ENCODE measurements at places on chromosomes 13 and 19.

GRCh38 chr13:45849408-45849807 lies 2.1 kb downstream of the SIAH3 start:
- no peak for DNase-seq

DNA sequence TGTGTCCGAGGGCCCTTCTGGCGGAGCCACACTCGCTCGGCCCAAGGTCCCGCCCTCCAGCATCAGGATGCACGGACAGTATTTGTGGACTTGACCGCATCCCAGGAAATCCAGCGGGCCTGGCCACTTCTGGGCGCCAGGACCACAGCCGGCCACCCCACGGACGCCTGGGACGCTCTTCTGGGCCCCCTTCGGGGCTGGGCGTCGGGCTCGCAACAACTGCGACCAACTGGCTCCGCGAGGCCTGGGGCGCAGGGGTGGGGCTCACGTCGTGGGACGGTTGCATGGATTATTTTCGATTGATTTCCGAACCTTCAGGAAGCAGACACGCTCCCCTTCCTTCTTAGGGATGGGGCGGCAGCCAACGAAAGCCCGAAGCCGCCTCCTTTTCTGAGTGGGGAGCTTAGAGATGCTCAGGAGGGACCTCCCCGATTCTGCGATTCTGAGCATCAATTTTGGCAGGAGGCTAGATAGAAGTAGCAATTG lies 521 bp upstream of the NUP58 start:
- DNase-seq, result no peak

DNA sequence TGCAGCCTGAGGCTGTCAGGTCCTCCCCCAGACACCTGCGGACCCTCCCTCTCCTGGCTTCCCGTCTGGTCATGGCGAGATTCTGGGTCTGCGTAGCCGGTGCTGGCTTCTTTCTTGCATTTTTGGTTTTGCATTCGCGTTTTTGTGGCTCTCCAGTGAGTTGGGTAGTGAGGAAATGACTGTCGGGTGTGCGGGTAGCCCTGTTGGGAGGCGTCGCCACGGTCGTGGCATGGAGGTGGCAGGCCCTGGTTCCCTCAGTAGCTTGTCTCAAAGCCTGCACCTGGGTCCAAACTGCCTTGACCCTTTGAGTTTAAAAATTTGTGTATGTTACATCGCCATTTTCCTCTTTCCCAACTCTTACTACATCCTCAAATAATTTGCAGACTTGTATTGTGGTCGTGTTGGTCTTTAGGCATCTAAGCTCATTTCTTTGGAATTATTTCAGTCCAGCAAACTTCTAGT lies 344 bp downstream of the NHLRC3 start:
- DNase-seq, result peak; percentile 32

DNA sequence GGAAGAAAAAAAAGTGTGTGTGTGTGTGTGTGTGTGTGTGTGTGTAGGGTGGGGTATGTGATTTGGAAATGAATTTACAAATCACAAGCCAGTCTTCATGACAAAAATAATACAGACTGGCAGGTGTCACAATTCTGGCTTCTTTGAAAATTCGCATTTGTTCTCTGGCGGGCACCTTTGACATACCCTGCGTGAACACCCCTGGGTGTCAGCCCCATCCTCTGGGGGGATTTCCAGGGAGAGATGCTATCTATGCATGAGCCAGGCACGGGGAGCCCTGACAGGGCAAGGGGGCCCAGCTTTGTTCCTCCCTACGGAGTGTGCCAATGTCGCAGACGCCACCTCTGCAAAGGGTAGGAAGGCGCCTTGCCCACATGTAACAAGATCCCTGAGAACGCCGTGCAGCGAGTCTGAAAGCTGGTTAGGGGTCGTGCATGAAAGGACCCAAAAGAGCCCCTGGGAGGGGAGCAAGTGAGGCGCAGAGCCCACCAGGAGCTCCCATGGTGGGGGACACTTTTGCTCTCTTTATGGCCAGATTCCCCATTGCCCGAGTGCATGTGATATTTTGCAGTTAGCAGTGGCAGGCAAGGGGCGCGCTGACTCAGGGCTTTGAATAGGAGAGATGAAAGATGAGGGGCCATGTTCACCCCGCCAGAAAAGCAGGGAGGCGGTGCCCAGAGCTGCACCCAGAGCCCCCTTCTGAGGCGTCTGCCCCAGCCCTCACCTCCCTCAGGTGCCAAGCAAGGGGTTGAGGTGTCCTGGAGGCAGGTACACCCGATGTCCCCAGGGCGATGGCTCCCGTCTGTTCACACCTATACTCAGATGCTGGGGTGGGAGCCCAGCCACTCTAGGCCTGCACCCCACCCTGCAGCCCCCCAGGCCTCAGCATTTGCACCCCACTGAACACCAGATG lies 45.3 kb downstream of the KLF2 start:
- no peak for DNase-seq

GRCh38 chr13:108377646-108378206 lies 108.2 kb downstream of the TNFSF13B start:
- DNase-seq, result no peak

- peak; percentile 2 for DNase-seq
Observed at GRCh38 chr19:44455100-44455499, 6.8 kb upstream of the ZNF229 start.

DNA sequence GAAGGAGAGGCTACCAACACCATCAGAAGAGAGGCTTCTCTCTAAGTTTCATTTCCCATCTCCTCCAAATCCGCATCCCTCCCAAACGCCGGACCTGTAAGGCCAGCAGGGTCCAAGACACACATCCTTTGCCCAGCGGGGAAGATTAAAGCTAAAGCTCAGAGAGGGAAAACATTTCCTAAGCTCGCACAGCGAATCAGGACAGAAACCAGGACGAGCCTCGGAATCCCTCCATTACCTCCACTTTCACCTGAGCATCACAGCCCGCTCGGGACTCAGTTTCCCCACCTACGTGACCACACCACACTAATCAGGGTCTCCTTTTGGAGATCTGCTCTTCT lies 711 bp upstream of the FOSB start:
- peak; percentile 30 for DNase-seq

DNA sequence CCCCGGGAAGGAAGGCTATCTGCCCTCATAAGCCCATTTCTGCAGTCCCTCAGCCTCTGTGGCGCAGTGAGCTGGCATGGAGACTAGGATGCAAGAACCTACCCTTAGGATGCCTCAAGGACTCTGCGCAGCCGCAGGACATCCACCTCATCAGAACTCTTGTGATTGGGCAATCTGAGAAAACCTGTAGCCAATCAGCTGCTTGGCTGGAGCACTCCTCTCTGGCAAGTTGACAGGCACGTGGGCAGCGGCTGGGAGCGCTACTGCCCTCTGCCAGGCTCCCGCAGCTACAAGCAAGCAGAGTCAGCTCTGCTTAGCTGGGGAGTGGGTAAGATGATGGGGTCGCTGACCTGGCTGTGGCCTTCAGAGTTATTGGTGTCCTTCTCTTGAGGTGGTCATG lies 1.5 kb upstream of the ECSIT start:
- peak; percentile 78 for DNase-seq

GRCh38 chr19:21434516-21434915 lies 37.6 kb downstream of the ZNF493 start:
- no peak for DNase-seq

DNA sequence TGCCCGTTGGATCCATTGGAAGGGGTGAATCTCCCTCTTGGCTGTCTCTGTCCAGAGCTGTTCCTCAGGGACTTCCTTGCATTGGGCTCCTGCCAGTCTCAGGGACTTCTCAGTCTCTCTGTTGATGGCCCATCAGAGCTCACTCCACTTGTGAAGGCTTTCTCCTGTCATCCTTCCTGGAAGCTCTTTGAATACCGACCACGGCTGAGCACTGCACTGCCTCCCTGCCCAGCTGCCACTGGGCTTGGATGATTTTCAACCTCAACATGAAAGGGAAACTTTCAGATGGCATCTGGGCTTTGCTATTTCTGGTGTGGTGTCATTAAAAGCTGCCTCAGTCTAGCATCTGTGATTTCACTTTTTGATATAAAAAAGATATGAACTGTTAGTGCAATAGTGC lies 66.1 kb upstream of the ANKRD10 start:
- DNase-seq, result no peak

DNA sequence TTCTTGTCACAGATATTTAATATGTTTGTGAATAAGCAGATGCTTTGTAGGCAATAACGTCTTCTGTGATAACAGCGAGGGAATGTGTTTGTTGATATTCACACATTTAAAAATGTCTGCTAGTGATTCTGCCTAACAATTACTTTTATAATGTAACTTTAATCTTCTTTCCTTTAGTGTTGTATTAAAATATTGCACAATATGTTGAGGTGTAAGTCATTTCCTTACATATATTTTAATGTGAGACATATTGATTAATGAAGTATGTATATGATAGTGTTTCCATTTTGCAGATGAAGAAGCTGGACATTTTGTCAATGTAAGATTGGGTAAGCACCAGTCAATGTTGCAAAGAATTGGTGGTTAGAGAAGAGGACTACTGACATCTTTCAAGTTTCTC lies 324.4 kb downstream of the SLITRK1 start:
- DNase-seq, result no peak

DNA sequence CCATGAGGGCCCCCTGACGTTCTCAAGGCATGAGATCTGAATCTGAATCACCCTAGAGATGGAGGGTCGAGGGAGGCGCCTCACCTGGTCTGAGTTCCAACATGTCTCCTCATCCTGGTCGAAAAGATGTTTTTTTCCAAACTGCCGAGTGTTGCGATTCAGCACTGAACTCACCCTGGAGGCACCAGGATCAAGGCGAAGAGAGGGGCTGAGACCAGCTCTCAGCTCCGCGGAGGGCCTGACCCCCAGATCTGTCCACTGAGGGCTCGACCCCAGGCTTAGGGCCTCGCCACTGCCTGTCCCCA lies 555 bp downstream of the NR2C2AP start:
- DNase-seq, result no peak

- DNase-seq, result peak; percentile 81
Observed at GRCh38 chr13:21528616-21529015, 69.5 kb upstream of the ZDHHC20 start.

GRCh38 chr13:70310396-70311119 lies 202.3 kb upstream of the KLHL1 start:
- no peak for DNase-seq

GRCh38 chr13:93079294-93079693 lies 147.3 kb upstream of the GPC6 start:
- DNase-seq, result peak; percentile 18

GRCh38 chr13:110819203-110820014 lies 95.5 kb downstream of the ANKRD10 start:
- peak; percentile 76 for DNase-seq

GRCh38 chr13:110103534-110103933 lies 203.4 kb downstream of the COL4A1 start:
- no peak for DNase-seq

GRCh38 chr19:22260499-22260898 lies 25.7 kb upstream of the ZNF729 start:
- no peak for DNase-seq

GRCh38 chr13:93996481-93996880 lies 483.0 kb downstream of the DCT start:
- DNase-seq, result no peak
